ENCODE measurements at places on chromosomes 12 and 14.

GRCh38 chr14:54889919-54890318, 12.7 kb downstream of the GCH1 start:
- no peak for DNase-seq

DNA sequence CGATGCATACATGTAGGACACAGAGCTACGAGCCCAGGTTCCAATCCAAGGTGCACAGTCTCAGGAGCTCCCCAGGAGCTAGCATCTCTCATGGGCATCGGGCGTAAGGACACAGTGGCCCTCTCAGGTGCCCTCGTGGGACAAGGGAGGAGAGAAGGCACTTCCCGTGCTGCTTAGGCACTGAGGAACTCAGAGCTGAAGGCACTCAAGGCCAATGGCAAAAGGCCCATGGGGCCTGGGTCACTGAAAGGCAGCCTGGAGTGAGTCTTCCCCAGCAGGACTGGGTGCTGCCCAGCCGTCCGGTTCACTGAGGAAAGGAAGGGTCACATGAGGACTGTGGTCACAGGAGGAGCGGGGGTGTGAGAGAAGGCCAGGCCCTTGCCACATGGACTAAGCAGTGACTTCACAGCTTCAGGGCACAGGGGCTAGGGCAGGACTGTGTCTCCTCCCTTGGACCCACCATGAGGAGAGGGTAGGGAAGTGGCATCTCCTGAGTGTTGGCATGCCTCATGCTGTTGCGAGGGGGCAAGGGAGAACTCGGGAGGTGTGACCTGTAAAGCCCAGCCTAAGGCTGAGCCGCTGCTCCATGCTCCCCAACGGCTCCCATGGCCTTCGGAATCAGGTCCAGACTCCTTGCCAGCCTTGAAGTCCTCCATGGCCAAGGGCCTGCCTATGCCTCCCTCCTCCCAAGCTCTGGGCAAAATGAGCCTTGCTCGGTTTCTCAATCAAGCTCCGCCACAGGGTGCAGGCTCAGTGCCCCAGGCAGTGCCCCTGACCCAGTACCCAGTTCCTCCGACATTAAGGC, 51.8 kb downstream of the CHGA start:
- DNase-seq: no peak

DNA sequence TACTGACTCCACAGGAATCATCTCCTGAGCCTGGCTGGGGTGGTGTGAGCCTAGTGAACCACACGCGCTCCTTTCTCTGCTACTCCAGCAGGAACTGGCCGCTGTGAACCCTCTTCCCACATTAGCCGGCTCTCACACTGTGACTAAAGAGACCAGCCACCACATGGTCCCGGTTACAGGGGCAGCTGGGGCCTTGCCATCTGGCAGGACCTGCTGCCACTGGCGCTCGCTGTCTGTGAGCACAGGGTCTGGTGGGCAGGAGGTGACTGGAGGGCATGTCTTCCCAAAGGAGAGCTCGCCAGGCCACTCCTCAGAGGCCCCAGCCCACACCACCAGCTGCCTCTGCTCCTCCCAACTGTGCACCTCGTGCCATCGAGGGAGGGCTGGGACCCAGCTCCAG, 99.3 kb downstream of the SINHCAF start:
- DNase-seq: no peak

DNA sequence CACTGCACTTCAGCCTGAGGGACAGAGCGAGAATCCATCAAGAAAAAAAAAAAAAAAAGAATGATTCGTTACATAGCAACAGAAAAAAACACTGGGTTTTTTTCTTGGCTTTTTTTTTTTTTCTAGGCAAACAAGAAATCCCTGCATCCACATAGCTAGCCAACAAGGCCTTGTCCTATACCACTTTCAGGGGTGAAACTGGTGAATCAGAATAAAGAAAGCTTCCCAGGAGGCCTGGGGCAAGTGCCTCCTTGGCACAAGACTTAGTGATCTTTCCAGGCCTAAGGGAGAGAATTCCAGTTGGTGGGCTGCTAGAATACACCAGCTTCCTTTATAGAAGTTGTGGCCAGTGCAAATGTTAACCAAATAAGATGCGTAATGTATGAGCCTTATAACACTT, 90.0 kb downstream of the VCPKMT start:
- no peak for DNase-seq

- no peak for DNase-seq
Measured at GRCh38 chr14:76007852-76008251, 22.3 kb downstream of the IFT43 start.

GRCh38 chr14:89907655-89908054, 46.9 kb downstream of the EFCAB11 start:
- DNase-seq: no peak

- DNase-seq: peak; percentile 74
Measured at GRCh38 chr12:1117970-1118563, 127.0 kb downstream of the ERC1 start.

GRCh38 chr12:115176741-115177400, 492.9 kb upstream of the TBX3 start:
- DNase-seq: no peak

GRCh38 chr12:22600181-22600580, 24.8 kb upstream of the ETNK1 start:
- DNase-seq: no peak

DNA sequence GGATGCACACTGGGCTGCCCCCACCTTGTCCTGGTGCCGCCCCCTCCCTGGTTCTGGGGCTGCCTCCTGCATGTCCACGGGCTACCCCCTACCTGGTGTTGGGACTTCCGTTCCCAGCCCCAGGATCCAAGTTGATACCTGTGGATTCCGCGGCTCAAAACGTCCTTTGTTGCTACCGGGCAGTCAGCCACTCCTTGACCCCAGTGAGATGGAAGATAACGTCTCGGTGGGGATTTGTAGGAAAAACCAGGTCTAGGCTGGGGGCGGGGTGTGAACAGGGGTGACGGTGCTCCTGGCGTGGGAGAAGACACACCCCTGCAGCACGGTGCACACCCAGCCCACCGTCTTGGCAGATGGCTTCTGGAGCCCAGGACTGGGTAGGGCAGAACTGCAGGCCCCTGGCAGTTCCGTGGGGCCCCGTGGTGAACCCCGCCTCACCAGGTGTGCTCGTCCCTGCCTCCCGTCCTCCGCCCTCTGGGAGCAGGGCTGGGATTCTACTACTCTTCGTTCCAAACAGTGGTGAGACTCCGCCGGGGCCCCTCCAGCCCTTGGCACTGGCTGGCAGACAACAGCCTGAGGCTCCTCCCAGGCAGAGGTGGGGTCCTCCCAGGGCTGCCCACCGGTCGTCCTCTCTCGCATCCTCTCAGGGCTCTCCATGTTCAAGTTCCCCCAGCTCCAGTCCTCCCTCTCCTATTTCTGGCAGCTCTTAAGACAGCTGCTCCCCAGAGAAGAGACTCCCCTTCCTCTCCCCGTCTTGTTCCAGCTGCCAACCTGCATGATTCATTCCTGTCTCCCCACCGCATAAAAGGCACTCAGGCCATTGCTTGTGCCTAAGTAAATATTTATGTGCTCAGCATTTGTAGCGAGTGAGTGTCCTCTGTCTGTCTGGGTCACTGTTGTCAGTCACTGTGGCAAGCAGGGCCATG, 75.5 kb downstream of the FBXL14 start:
- DNase-seq: no peak

DNA sequence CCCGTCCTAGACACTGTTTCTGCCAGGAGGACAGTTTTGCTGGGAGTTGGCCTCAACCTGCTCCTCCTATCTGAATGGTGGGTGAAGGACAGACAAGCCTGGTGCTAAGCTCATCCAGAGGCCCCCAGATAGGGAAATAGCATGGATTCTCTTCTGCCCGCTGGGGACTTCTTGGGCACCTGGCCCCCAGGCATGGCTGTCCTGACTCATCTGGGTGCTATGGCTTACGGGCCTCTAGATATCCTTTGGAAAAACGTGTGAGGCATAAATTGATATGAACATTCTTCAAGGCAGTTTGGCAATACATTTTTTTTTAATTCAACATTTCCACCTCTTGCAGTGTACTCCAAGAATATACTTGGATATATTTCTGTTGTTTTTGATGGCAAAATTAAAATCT, 8.6 kb downstream of the TECPR2 start:
- no peak for DNase-seq

DNA sequence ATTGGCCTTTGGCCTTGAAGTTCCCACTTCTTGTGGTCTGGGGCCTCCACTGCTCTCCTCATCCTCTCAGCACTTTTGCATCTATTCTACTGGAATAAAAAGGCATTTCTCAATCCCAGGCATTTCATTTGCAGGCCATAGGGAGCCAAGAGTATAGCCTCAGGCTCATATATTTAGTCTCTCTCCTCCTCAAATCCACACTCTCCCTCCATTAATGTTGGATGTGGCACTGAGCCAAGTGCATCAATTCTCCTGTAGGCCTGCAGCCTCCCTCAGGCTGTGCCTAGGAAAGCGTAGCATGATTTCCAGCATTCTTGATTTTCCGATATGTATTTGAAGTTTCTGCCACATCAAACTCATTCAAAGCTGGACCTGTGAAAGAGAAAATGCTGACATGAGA, 211.5 kb upstream of the CPNE8 start:
- DNase-seq: no peak

DNA sequence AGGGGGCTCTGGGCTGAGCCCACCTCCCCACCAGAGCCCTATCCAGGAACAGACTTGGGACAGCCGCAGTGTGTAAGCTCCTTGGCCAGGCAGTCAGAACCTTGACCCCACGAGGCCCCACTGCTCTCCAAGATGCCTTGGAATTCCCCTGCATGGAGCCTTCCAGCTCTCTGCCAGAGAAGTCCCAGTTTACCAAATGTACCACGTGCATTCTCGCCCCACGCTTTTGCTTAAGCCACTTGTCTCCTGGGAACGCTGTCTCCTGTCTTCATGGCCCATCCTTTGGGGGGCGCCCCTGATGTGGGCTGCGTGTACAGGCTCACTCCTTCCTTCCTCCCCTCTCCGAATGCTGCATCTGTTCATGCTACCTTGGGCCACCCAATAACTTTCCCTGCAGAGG, 7.9 kb downstream of the FAIM2 start:
- no peak for DNase-seq

- no peak for DNase-seq
Measured at GRCh38 chr12:69621551-69621950, 10.8 kb upstream of the LRRC10 start.

DNA sequence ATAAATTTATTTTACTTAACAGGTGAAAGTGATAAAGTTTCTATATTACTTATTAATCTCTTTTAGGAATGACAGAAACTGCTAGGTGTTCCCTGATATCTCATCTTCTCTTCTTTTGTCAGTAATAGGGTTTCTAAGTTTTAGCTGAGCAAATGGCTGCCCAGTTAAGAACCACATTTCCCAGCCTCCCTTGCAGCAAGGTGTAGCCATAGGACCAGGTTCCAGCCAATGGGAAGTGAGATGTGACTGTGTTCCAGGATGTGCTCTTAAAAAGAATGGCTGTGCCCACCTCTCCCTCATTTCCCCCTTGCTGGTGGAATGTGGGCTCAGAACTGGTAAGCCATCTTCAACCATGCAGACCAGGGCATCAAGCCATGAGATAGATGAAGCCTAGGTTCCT, 165.6 kb downstream of the HELB start:
- DNase-seq: peak; percentile 23

DNA sequence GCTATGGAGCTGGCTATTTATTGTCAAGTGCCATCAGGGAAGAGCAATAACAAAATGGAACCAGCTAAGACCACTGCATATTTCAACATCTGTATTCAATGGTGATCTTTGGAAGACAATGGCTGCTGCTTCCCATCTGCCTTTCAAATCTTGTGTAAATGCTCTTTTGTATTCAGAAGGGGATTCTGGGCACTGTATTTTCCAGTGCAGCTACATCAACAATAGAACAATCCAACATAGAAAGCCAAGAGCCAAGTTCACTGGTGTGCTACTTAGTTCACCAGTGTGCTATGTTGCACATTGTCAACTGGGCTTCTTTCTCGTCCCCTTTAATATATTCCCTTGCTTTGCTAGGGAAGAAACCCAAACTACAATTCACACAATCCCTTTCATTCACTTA, 128.8 kb upstream of the OR4E1 start:
- no peak for DNase-seq

- no peak for DNase-seq
Measured at GRCh38 chr12:46693034-46693433, 132.8 kb downstream of the SLC38A4 start.

GRCh38 chr12:102609996-102610395, 129.6 kb upstream of the IGF1 start:
- DNase-seq: no peak

GRCh38 chr12:5588591-5588990, 156.7 kb downstream of the NTF3 start:
- DNase-seq: no peak

DNA sequence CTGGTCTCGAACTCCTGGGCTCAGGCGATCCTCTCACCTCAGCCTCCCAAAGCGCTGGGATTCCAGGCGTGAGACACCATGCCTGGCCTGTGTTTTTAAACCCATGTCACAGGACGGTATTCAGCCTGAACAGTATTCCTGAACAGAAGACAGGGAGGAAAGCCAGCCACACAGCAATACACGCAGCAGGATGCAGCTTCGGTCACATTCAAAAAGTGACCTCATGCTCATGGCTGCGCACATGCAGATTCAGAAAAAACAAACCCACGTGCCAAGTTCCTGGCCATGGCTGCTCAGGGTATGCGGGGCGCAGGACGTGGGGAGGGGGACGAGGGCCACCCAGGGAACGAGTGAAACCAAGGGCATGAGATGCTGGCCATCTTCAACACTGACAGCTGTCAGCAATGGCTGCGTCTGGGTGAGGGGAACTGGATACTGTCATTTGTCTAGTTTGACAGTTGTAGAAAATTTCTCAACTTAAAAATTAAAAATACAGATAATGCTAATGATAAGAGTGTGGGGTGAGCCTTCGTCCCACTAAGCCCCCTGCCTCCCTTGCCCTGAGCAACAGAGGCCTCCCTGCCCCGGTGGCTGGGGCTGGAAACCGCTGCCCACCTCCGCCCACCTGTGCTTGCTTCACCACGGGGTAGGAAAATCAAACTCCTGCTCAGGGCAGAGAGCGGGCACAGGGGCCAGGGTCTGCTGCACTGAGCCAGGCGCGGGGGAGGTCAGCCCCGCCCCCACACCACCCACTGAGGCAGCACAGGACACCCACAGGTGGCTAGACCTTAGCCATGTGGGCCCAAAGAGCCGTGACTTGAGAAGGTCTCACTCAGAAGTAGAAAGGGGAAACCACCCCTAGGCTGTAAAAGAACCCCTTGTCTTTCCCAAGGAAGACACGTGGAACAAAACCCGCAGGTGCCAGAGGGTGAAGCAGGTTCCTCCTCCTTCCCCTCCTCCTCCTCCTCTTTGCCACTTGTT, 84.2 kb downstream of the SCARB1 start:
- no peak for DNase-seq

- DNase-seq: peak; percentile 23
Measured at GRCh38 chr12:114682785-114683708, 928 bp downstream of the TBX3 start.

- peak; percentile 54 for DNase-seq
Measured at GRCh38 chr12:108611884-108612415, 14.1 kb upstream of the TMEM119 start.

GRCh38 chr12:59030415-59030814, 110.1 kb upstream of the LRIG3 start:
- no peak for DNase-seq

DNA sequence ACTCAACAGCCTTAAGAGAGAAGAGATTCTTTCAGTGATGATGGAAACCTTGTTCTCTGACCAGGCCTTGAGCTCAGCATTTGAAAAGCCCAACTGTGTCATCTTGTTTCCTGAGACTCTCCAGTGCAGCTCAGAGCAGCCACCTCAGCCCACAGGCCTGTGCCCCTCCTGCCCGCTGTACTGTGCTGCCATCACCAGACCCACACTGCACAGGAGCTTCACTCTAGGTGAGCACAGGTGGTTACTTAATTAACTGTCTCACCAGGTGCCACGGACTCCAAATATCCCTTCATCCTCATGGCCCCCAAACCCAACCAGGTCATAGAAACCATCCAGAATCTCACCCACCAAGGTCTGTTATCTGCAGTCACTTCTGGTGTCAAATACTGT, 51.3 kb downstream of the JAG2 start:
- DNase-seq: no peak

GRCh38 chr12:13258197-13258596, 61.7 kb downstream of the EMP1 start:
- no peak for DNase-seq
